ENCODE measurements at places on chromosomes 7 and 10. TPM values are rescaled to one million over a fixed set of nuclear protein-coding genes. Genes with fewer than 3 reads are reported as not detected.

The ITPRID1 gene
- not detected for total RNA-seq

The CHST15 gene
- 17.8 TPM for total RNA-seq

The WNT2 gene
- total RNA-seq, result 8.9 TPM

The OR2A2 gene
- not detected for total RNA-seq

The DHTKD1 gene
- total RNA-seq, result 25.0 TPM

The OR2A12 gene
- total RNA-seq, result not detected

The OR6B1 gene
- not detected for total RNA-seq

The ZNF467 gene
- 2.1 TPM for total RNA-seq

The POLR1F gene
- total RNA-seq, result 23.5 TPM

The PUS7 gene
- total RNA-seq, result 16.3 TPM

The GPR146 gene
- total RNA-seq, result 3.1 TPM

The ST8SIA6 gene
- 3.7 TPM for total RNA-seq

The GSAP gene
- 14.9 TPM for total RNA-seq

The AGR3 gene
- total RNA-seq, result 16.8 TPM

The AGAP4 gene
- 17.8 TPM for total RNA-seq

The FAM25A gene
- not detected for total RNA-seq

The ATOH7 gene
- not detected for total RNA-seq

The LIPJ gene
- 0.26 TPM for total RNA-seq

The CDH23 gene
- 9.9 TPM for total RNA-seq

The FAM25C gene
- not detected for total RNA-seq

The KIAA1217 gene
- 18.0 TPM for total RNA-seq

The PCBD1 gene
- total RNA-seq, result 25.6 TPM
